Central memory CD4-positive, alpha-beta T cell (primary cell): ENCODE measurements at places on chromosomes 11 and 22.

DNA sequence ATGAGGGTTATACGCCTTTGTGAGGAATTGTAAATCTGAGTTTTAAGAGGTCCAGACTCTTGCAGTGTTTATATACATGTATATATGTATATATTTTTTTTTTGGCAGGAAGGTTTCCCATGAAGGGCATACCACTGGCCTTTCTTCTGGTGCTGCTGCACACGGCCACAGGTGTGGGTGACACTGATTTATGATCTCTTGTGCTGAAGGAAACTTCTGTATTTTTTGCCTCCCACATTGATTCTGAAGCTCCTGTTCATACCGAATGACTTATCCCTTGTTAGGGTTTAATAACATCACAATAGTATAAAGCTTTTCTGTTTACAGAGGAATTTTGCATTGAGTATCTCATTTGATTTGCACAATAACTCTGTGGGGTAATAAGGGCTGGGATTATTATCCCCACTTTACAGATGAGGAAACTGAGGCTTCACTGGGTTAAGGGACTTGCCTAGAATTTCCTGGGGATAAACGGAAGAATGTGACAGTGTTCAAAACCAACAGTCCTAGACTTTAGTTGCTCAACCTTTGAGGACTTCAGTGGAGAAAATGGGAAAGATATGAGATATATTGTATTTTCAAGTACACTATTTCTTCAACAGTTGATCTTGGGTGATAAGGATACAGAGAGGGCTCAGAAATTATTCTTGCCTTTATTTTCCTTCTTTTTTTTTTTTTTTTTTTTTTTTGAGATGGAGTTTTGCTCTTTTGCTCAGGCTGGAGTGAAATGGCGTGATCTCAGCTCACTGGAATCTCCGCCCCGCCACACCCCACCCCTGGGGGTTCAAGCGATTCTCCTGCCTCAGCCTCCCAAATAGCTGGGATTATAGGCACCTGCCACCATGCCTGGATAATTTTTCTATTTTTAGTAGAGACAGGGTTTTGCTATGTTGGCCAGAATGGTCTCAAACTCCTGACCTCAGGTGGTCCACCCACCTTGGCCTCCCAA lies 70.1 kb downstream of the MICAL2 start:
- DNase-seq: no peak

GRCh38 chr11:58125469-58125868 lies at the start of gene OR9I1:
Gene OR9I1, minus strand, starts transcription at chr11:58125530. Its CDS starts 6,086 bp downstream, at chr11:58119444.
- no peak for DNase-seq

- no peak for DNase-seq
Measured at GRCh38 chr22:43446916-43447315, 35.1 kb downstream of the MPPED1 start.

DNA sequence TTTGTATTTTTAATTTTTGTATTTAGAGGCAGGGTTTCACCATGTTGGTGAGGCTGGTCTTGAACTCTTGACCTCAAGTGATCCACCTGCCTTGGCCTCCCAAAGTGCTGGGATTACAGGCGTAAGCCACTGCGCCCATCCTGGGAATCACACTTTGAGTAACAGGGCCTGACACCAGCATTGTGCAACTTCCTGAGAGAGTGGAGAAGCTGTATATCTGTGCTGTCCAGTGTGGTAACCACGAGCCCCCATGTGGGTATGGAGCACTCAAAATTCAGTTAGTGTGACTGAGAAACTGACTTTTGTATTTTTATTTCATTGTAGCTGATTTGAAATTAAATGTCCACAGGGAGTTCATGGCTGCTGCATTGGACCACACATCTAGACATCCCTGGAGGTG lies 36.2 kb downstream of the MPPED1 start:
- DNase-seq: no peak

DNA sequence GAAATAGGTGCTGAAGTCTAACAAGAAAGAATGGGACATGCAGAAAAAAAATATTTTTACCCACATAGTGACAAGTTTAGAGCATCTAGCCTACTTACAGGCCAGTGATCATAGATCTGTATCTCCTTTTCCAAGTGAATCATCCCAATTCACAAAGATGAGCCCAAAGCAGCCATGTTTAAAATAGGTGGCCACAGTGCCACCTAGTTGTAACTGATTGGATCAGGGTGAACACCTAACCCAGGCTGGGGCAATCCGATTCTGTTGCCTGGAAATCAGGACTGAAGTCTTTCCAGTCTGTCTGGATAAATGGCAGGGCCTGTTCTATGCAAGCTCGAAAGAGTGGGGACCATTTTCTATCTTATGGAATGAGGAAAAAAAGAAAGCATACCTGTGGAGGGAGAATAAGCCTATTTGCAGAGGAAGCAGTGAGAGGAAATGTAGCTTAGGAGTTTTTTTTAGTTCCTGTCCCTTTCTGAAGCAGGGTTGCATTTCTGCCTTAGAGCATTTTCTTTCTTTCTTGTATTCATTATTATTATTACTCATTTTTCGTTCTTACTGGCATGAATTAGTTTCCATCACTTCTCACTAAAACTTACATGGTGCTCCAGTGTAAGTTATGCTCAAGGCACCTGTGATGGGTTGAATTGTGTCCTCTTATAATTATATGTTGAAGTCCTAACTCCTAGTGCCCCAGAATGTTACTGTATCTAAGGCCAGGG lies 113.2 kb upstream of the RAG2 start:
- no peak for DNase-seq
